ENCODE measurements at places on chromosomes 6 and 20.

GRCh38 chr6:53984581-53984980, 126.7 kb upstream of the MLIP start:
- DNase-seq: no peak

GRCh38 chr20:45306431-45306982, at the start of gene RBPJL:
TSS of gene RBPJL (plus strand) at chr20:45306840. CDS start at chr20:45306923, 83 bp downstream.
- peak; percentile 21 for DNase-seq

DNA sequence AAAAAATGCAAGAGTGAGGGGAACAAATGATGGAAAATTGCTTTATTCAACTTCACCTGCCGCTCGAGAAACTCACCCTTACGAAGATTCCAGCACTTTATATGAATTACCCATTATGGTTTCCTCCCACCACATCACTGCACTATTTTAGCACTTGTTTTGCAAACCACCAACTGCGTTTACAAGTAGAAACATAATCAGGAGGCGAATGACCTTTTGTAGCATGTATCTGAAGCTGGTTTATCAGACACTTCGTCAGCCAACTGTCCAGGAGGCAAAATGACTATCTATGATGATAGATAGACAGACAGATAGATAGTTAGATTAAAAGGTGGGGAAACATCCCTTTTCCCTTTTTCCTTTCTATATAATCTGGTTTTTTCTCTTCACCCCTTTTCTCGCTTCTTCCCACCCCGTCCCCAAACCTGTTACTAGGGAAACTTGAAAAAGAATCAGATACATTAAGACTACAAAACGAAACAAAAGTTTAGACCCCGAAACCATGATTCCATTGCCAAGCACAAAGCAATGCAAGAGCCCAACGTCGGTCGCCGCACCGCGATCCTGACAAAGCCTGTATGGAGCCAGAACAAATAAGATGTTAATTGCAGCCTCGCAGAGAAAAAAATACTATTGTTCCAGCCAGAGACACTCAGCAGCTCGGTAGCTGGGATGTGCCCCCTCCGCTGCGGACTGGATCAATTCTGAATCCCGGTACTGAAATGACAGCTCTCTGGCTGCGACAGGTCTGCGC, 933 bp upstream of the ADGRB3 start:
- no peak for DNase-seq

- DNase-seq: no peak
Measured at GRCh38 chr20:62390317-62391164, 3.6 kb downstream of the RPS21 start.

DNA sequence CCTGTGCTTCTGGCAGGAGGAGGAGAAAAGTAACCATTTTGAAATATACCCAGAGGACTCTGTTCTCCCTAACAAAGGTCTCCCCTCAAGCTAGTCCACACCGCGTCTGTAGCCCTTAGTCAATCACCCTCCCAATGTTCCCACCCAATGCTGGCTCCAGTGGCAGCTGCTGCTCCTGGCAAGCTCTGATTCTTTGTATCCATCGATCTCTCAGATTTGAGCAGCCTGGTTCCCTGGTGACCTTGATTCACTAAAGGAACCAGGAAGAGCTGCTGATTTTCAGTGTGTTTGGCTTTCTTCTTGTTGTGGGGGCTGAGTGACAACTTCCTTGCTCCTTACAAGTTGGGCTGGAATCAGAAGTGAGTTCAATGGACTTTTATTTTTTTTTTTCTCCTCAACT, 68.5 kb downstream of the FOXC1 start:
- DNase-seq: no peak

GRCh38 chr6:13178107-13178506, 150.2 kb downstream of the TBC1D7 start:
- no peak for DNase-seq

GRCh38 chr6:147793871-147794643, 285.6 kb downstream of the SAMD5 start:
- no peak for DNase-seq

GRCh38 chr6:48628316-48628715, 517.3 kb upstream of the PTCHD4 start:
- no peak for DNase-seq

GRCh38 chr6:53916804-53917463, 122.1 kb downstream of the LRRC1 start:
- no peak for DNase-seq

DNA sequence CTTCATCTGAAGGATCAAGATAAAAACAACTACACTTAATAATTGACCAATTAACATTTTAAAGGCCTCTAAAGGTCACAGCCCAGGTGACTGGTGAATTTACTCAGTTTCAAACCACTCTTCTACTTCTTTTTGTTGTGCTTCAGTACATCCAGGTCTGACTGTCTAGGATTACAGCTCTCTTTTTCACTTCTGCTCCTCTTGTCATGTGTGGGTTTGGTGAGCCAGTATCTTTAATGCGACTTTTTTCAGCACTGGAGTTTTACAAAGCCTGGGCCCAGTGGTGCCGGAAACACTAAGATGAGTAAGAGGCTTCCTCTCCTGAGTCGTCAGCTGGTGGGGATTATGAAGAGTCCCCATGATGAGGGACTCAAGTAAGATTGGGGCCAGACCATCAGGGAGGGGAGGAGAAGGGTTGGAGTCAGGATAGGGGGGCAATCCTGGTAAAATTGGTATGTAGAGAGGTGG, 27.0 kb downstream of the HECA start:
- DNase-seq: peak; percentile 77

- DNase-seq: no peak
Measured at GRCh38 chr6:79515436-79515835, 21.8 kb downstream of the LCA5 start.

DNA sequence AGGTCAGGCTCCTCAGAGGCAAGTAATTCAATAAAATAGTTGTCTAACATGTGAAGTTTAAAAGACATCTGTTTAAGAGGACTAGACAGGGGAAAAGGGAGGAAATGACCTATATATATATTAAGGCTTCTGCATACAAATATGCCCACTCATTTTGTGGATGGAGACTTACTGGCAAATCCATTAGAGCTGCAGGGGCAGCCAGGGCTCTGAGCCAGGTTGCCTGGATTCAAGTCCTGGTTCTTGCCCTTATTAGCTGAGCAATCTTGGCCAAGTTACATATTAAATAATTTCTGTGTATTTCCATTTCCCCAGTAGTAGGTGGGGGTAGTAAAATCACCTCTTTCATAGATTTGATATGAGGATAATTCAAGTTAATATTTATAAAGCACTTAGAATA, 287.0 kb upstream of the RIMS1 start:
- DNase-seq: no peak

- DNase-seq: no peak
Measured at GRCh38 chr6:110093981-110094380, 85.5 kb downstream of the WASF1 start.

- no peak for DNase-seq
Measured at GRCh38 chr6:19156443-19156842, 680.7 kb upstream of the ID4 start.

- DNase-seq: no peak
Measured at GRCh38 chr20:49676581-49677291, 36.9 kb downstream of the B4GALT5 start.

DNA sequence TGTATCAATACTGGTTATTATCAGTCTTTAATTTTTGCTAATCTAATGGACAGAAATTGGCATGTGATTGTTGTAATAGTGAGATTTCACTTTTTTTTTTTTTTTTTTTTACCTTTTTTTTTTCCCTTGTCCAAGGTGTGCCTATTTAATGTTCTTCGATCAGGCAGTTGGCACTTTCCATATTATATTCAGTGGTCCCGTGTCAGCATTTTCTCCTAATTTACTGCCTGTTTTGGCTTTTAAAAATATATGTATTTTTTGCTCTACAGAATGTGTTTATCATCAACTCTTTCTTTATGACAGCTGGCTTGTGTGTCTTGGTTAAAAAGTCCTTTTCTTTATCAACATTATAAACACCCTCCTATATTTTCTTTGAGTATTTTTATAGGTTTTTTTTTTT, 39.4 kb downstream of the CDYL start:
- DNase-seq: no peak

DNA sequence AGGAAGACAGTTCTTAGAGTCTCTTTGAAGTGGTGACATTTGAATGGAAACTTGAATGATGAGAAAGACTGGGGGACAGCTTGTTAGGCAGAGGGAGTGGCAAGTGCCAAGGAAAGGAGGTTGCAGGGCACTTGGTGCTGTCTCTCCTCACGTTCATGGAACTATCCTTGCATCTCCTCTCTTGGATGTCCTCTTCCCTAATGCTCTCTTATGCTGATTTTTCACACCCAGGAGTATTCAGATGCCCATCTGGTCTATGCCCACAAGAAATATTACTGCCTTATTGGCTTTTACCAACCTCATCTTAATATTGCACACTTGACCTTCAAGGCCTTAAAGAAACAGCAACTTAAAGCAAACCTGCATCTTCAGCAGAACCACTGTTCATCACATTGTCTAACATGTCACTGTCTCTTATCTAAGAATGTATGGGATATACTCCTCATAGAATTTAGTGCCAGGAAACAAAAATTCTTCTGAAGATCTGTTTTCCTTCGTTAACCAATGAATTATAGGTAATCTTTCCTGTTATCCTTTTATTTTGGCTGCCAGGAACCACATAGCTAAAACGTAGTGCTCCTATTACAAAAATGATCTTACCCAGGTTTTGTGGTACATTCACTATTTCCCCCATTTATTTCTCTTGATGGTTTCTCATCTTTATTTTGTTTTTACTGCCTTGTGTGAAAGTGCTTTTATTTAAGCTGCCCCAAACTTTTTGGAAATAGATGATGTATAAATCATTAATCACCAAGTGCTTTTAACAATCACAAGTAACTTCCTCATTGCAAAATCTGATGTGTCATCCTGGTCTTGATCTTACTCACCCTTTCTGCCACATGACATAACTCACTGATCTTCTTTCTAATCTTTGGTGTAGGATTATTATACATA, 12.8 kb downstream of the RGS17 start:
- no peak for DNase-seq

- no peak for DNase-seq
Measured at GRCh38 chr6:5087389-5087788, 2.2 kb downstream of the PPP1R3G start.

DNA sequence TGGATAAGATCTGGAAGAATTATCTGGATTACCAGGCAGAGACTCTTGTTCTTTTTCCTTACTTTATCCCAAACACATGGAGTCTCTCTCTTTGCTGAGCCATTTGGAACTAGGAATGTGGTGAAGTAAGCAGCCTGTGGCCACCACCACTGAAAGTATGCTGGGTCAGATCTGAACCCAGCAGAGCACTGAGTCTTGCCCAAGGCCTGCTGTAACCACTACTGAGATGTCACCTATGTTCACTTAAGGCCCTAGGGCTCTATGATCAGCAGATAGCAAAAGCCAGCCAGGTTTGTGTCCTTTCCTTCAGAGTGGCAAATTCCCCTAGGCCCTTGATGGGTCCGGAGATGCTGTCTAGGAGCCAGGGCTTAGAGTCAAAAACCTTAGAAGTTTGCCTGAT, 103.3 kb upstream of the PLN start:
- DNase-seq: no peak

Measured in activated CD4-positive, alpha-beta T cell treated with anti-CD3 and anti-CD28 coated beads, Interleukin-2, amount 50 U/mL, for 24 hours (primary cell).